ENCODE measurements at places on chromosomes 6 and 20.

GRCh38 chr20:51966296-51966971 is 164.1 kb upstream of the SALL4 start:
- DNase-seq = no peak

DNA sequence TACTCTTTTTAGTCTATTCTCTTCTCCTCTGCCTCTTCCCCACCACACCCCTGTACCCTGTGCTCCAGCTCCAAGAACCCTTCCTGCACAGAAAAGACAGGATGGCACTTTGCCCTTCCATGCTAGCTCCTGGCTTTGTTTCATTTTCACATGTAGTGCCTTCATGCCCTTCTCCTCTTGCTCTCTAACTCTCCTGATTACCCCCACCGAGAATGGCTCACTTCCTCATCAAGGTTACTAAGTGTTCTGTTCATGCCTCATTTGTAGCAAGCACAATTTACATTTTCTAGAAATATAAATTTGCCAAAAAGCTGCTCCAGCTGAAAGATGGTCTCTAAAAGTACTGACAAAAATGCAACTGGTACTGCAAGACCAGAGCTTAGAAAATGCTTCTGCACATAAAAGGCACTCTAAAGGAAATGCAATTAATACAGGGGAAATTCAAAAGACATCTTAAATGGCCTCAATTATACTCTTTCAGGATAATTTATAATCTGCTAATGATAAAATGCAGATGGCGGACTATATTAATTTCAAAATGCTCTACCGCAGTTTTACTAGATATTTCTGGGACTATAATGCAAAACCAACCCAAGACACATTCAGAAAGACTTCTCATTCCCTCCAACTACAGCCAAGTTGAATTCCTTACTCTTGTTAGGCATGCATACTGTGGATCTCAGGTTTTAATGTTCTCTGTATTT is 570.2 kb downstream of the PRKN start:
- no peak for DNase-seq

GRCh38 chr6:2622671-2623070 is 128.1 kb downstream of the MYLK4 start:
- DNase-seq = no peak

DNA sequence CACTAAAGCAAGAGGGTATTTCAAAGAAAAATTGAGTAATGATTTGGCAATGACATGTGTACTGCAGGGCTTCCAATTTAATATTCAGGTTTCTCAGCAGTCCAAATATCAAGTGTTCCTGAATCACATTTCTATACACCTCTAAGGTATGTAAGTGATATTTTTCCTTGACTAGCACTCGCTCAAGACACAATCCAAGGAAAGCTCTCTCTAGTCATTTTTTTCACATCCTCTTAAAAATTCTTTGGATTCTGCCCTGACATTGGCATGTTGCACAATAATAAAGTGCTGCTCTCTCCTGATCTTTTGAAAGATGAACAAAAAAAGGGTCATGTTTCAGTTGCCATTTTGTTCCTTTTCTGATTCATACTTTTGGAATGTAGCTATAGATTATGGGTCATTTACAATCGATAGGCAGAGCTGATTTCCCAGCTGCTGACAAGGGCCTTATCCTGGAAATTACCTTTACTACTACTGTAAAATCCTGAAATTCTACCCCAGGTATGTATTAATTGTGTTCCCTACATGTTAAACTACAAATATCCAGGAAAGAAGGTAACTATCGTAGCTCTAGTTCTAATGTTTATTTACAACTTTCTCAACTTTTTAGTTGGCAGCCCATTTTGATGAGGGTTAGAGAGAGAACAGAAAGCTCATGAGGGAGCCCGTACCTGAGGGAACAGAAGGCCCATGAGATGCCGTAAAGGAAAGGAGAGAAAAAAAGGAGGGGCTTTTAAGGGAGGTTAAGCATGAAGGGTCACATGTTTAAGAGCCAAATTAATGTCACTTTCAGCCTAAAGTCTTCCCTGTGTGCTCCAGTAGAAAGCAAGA is 22.2 kb upstream of the ADGRG6 start:
- DNase-seq = no peak

GRCh38 chr6:106244931-106245330 is 80.6 kb downstream of the ATG5 start:
- no peak for DNase-seq

- DNase-seq = no peak
These were observed 224.3 kb downstream of the ALDH8A1 start for GRCh38 chr6:134725590-134725989.
